ENCODE measurements at places on chromosomes 1 and 21.

- no peak for DNase-seq
Measured at GRCh38 chr1:188188317-188188716, 1359.6 kb downstream of the PLA2G4A start.

- DNase-seq = no peak
Measured at GRCh38 chr1:87106144-87106543, 191.7 kb downstream of the HS2ST1 start.

DNA sequence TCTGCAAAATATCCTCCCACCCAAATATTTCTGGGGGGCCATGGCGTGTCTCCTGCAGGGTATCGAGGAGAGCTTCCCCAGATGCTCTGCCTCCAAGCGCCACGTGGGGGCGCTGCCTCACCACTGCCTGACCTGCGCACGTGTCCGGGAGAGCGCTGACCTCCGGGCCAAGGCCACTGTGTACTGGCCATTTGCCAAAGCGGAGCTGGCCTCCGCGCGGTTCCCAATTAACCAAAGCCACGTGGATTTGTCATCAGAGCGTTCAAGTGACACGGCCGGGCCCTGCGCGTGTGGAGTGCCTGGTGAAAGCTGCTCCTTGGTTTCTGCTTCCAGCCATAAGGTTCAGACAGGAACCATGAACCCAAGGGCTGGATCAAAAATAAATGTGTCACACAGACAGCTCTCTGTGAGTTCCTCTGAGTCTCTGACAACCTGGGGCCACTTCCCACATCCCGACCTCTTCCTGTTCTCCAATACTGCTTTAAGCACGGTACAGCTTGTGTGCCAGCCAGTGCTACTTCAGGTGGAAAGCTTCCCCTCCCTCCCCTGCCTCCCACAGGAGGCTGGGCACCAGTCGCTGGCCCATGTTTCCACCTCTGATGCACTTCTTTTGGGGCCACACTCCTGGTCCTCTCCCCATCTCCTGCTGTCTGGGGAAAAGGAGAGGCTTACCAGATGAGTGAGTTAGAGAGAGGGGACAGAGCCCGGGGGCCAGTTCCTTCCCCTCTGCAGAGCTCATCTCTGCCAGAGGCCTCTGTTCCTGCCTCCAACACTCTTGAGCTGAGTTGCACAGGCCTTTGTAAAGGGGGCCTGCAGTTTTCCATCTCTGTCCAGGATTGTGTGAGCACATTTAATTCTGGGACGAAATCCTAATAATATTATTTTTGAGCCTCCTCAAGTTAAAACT, 26.1 kb downstream of the ZP4 start:
- peak; percentile 81 for DNase-seq

DNA sequence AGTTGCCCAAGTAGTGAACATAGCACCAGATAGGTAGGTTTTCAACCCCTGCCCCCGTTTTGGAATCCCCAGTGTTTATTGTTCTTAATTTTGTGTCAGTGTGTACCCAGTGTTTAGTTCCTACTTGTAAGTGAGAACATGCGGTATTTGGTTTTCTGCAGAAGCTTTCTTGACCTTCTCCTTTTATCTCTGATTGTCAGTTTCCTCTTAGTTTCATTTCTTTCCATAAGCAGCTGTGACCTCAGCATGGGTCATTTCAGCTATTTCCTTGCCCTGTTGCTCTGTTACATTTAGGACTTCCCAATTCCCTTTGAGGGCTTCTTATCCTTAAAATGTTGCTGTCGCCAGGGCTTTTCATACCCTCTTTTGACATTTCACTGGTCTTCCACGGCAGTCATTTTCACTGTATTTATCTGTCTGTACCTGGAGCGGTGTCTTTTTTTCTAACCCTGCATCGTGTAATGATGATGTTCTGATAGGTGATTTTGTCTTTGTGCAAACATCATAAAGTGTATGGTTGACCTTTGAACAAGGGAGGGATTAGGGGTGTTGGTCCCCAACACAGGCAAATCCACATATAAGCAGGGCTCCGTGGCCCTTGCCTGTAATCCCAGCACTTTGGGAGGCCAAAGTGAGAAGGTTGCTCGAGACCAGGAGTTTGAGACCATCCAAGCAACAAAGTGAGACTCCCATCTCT, 15.0 kb downstream of the ITSN1 start:
- DNase-seq = no peak

- no peak for DNase-seq
Measured at GRCh38 chr1:86522240-86522639, 24.6 kb upstream of the CLCA4 start.

DNA sequence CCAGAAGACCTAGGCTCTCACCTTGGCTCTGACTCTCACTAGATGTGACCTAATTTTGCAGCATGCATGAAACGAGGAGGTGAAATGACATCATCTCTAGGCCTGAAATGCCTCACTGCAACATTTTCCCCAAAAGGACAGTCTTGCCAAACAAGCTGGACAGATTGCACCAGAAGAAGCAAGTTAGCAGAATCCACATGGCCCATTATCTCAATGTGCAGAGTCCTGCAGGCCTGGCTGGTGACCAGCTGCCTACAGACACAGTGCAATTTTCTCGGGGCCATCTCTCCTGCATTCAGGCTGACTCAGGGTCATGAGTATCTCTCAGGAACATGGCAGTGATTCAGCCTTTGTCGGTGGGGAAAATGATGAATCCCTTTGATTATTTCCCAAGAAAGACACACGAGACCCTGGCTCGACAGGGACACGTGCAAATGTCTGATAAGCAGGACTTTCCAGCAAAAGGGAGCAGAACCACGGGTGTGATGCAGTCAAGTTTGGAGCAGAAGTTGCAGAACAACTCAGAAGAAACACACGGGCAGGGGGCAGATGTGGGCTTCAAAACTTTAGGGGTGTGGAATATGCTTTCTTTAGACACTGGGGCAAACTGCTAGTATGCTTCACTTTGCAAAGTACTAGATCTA, 38.7 kb downstream of the TRIM67 start:
- no peak for DNase-seq

DNA sequence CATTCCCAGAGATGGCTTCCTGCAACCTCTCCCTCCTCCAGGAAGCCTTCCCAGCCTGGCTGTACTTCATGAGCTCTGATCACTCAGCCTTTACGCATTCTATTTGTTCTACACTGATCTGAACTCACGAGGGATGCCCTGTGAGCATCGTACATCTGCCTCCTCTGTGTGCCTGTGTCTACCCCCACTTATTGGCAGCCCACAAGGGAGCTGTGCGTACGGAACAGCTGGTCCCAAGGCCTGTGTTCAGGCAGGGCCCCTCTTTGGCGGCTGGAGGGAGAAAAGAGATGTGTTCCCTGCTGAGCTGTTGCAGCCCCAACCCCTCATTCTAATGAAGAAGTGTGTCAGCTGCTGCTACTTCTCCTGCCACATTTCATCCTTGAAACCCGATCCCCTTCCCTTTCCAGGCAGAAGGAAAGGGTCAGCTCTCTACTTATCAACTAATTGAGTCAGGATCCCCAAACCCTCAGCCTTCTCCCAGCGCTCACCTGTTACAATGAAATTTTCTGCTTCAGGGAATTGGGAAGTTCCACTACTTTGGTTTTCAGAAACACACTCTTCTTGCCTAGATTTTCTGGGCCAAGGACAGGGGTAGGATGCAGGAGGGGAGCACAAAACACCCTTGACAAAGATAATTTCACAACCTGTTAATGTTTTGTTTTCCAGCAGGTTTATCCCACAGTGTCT, 3.2 kb downstream of the INKA2 start:
- DNase-seq = peak; percentile 60

GRCh38 chr1:70768216-70768615, 279.4 kb downstream of the PTGER3 start:
- DNase-seq = no peak
